ENCODE measurements at places on chromosomes 1 and 21.
A peak's percentile ranks its signal among the peaks of the same experiment; 100 is the strongest.

DNA sequence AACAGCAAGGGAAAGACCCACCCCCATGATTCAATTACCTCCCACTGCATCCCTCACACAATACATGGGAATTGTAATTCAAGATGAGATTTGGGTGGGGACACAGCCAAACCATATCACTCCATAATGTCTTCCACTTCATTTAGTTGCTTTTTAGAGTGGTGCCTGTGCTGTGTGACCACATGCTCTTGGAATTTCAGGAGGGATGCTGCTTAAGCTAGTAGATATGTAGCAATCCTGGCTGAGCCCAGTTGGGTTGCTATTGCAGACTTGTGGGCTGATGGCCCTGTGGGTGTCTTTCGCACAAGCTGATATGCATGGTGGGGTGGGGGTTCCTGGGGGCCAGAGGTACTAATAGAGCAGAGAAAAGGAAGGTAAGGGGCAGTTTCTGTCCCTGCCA, 160.4 kb upstream of the SYT6 start:
- DNase-seq: no peak

GRCh38 chr1:163039707-163040093, 29.5 kb upstream of the RGS4 start:
- DNase-seq: no peak

- no peak for DNase-seq
Observed at GRCh38 chr1:229938551-229938950, 128.5 kb upstream of the GALNT2 start.

DNA sequence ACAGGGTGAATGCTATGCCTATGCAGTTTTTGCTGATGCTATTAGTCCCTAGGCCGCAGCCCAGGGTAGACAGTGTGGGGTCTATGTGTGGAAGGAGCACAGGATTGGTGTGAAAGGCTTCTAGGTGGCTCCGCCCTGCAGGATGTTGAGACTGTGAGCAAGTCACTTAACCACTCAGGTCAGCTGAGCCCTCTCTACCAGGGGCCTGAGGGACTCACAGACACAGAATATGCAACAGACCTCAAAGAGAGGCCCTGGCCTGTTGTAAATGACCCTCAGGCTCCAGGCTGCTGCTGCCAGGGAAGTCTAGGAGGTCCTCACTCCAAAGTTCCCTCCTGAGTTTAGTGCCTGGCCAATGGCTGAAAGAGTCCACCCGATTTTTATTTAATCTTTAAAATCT, 11.0 kb downstream of the NHLH2 start:
- no peak for DNase-seq

DNA sequence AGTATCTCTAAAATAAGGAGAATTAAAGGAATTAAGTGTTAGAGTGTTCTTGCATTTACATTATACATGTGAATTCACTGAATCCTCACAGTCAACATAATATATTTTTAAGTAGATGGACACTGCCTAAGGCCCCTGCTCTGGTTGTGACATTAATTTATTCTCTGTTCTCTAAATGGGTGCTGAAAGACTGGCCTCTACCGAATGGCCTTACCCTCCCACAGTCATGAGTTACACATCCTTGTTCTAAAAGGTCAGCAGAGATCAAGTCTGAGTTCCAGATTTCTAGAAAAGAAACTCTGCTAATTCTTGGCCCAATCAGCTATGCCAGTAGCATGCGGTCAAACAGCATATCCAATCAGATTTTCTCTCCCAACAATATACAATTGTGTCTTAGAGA, 193.2 kb downstream of the TM2D1 start:
- DNase-seq: no peak

GRCh38 chr1:4710592-4711415, 56.4 kb downstream of the AJAP1 start:
- no peak for DNase-seq

GRCh38 chr1:33460144-33460543, 12.3 kb upstream of the ZSCAN20 start:
- no peak for DNase-seq

DNA sequence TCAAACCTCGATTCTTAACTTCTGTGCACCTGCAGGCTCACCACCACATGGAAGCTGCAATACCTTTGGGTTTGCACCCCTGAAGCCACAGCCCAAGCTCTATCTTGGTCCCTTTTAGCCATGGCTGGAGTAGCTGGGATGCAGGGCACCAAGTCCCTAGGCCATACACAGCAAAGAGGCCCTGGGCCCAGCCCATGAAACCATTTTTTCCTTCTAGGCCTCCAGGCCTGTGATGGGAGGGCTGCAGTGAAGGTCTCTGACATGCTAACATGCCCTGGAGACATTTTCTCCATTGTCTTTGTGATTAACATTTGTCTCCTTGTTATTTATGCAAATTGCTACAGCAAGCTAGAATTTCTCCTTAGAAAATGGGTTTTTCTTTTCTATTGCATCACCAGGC, 79.2 kb downstream of the PRRX1 start:
- DNase-seq: no peak

DNA sequence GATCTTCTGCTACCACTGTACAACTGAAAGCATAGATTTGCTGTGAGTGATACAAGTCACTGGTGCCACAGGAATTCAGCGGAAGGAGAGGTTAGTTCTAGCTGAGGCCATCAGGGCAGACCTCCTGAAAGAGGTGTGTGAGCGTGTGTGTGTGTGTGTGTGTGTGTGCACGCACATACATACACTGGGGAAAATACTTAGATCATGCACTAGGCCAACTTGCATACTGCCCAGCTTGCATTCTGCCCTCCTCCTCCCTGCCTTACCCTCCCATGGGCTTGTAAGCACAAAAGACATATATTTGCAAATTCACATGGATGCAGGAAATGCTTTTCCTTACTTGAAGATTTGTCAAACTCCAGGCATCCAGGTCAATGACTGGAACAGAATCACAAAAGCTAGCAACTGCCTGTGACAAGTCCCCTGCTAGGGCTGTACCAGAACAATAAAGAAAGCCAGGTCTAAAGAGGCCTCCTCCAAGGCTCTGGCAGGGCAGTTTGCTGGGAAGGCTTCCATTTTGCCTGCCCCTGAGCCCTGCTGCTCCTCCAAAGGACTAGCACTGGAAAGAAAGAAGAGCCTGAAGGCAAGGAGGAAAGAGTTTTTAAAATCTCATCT, 23.2 kb downstream of the PLEKHA6 start:
- no peak for DNase-seq

- DNase-seq: no peak
Observed at GRCh38 chr1:4319496-4319895, 334.9 kb upstream of the AJAP1 start.

GRCh38 chr1:93007941-93008577, 46.8 kb upstream of the DIPK1A start:
- DNase-seq: no peak

DNA sequence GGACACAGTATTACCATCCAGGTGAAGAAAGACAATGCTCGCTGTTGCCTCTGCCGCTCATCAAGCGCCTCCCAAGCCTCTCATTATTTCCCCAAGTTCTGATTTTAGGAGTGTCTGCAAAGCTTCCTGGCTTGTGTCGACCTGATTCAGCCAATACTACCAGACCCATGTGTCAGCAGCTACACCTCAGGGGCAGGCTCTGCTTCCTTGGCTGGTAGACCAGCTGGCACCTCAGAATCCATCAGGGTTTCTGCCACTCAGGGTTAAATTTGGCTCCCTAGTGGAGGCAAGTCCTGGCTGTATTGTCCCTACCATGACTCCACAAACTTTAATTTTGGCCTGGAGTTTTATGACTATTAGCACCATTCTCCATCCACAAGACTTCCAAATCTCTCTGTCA, 35.4 kb downstream of the SUSD4 start:
- DNase-seq: no peak

DNA sequence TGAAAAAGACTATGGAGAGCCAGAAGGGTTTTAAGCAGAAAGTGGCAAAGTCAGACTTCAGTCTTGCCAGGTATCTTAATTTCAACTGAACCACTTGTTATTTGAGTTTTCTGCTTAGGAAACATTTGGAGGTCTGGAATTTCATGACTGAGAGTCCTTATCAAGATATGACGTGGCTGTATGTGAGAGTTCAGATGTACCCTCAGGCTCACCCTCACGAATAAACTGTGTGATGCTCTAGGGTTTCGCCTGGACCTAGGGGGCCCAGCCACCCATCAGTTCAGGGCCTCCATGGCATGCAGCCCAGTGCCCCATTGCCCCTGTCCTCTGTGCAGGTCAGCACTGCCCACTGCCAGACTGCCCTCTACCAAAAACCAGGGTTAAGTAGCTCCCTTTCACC, 30.6 kb upstream of the TADA1 start:
- DNase-seq: no peak

DNA sequence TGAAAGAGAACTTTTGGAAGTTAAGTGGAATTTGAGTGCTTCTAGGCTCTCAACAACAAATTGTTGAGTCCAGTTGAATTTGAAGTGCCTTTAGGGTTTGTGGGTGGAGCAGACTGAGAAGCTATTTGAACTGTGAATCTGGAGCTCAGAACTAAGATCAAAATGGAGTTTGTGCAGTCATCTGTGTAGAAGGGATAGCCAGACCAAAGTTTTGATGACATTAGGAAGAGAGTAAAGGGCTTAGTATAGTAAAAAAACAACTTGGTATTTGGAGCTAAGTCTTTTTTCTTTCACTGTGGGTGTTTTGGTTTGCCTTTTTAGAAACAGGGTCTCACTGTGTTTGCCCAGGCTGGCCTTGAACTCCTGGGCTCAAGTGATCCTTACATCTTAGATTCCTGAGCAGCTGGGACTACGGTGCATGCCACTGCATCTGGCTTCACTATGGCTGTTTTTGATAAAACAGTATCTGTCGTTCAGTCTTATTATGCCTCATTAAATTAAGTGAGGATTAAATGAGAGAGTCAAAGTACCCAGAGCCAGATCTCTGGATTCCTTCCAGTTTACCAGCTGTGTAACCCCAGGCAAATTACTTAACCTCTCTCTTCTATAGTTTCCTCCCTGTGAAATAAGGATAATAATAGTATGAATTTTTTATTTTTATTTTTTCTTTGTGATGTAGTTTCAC, 20.0 kb downstream of the HDAC1 start:
- DNase-seq: no peak

- peak; percentile 46 for DNase-seq
Observed at GRCh38 chr1:8026153-8026975, at the start of gene ERRFI1. ERRFI1 (minus strand) TSS chr1:8026309; CDS start chr1:8015619, 10,690 bp downstream.

DNA sequence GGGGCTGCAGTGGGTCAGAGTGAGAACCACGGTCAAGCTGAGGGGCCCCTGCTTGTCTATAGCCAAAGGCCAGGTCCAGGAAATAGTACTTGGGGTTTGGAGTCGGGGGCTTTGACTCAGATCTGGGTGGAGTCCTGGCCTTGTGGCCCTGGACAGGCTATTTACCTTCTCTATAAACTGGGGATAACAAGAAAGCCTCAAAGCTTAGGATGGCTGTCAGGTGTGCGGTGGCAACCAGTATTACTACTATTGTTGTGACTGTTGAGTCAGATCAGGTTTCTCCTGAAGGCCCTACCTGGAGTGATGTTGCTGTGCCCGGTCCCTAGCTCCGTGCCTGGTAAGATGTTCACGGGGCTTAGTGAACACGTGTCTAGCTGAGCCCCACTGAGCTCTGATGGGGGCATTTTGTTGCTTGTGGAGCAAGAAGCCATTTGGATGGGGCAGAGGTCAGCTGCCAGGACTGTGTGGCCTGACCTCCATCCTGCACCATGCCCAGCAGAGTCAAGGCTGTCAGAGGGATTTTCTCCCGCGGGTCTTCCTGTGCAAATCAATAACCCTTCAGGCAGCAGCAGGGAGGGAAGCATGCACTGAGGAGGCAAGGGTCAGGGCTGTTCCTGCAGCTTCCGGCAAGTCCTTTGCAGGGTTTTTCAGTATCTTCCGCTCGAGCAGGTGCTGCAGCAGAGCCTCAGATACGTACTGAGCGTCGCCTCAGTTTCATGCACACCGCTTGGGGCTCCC, 170.3 kb downstream of the CAMTA1 start:
- DNase-seq: no peak

DNA sequence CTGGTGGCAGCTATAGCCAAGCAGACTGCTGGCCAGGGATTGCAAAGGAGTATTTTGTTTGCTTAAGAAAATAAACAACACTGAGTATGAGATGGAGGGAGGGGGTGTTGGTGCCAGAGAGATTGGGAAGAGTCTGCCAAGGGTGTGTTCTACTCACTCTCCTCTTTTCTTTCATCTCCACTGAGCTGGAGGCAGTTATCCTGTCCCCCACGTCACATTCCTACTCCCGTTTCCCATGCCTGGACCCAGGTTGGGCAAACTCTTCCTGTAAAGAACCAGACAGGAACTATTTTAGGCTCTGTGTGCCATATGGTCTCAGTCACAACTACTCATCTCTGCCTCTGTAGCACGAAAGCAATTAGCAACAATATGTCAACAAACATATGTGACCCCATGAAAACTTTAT, 1.4 kb upstream of the IL24 start:
- no peak for DNase-seq

DNA sequence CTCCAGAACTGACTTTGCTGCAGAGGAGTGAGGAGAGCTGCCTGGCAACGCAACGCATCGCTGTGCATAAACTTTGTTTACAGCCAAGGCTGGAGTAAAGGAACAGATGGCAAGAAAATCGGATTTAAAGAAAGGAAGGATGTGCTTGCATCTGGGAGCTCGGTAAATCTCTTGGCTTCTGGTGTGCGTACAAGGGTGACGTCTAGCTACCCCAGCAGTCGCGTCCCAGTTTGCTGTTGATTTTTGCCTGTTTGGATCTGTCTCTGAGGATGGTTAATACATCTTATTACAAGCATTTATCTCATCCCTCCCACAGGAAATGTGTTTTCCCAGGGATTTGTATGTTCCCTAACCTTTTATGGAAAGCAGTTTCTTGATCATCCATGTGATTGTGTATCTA, 73.3 kb upstream of the RALGPS2 start:
- DNase-seq: peak; percentile 91

- no peak for DNase-seq
Observed at GRCh38 chr1:101237229-101237837, 514 bp downstream of the S1PR1 start.

- DNase-seq: no peak
Observed at GRCh38 chr1:221823561-221823960, 81.7 kb upstream of the DUSP10 start.

GRCh38 chr1:29901624-29902325, 665.5 kb downstream of the PTPRU start:
- DNase-seq: no peak

- no peak for DNase-seq
Observed at GRCh38 chr1:178328728-178329127, 168.0 kb downstream of the CLEC20A start.

GRCh38 chr1:209462433-209462832, 121.1 kb upstream of the CAMK1G start:
- no peak for DNase-seq

DNA sequence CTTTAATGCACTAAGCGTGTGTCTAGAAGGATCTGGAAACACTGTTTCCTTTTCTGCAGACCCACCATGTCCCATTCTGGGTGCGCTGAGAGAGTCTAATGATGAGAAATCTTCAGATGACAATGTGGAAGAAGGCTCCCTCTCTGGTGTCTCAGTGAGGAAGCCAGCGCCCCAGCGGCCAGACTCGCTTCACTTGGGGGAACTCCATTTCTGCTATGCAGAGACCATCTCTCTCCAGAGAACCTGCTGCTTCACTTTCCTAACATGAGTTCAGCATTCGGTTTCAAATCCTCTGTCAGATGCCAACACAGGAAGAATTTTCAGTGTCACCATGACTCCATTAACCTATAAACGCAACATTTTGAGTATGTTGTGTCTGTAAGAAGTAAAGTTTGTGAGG, 121.8 kb downstream of the SYF2 start:
- DNase-seq: no peak
